ENCODE measurements at places on chromosomes 7 and 10.

- no peak for DNase-seq
These were observed 11.3 kb downstream of the FAM221A start for GRCh38 chr7:23691320-23691719.

DNA sequence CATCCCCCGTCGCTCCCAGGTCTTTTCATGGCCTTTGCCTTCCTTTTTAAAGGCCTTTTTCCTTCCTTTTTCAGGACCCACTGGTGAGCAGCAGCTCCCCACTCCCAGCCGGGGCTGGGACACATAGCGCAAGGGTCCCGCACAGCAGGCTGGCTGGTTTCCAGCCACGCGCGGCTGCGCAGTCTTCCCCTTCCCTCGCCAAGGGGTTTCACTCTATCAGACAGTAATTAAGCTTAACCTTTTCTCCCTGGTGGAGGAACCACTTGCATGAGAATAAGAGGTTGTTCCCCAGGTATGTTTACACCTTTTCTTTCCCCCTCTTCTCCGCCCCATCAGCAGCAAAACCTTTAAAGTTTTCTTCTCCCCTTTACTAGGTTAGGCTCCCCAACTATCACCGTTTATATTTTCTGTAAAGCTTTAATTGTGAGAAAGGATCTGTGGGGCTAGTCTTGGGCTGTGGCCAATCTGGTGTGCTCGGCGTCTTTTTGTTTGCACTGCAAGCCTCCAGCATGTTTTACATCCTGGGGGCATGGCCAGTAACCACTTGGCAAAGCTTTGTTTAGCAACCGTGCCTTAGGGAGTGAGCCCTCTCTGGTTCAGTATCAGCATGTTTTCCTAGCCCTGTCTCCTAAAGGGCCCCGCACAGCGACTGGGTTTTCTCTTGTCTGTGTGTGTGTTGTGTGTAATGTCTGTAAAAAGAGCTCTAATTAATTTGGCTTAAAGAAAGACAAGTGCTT is 219.6 kb downstream of the PHF14 start:
- DNase-seq = no peak

GRCh38 chr10:5560142-5560816 is 35.5 kb downstream of the CALML3 start:
- DNase-seq = no peak

- DNase-seq = no peak
These were observed 24.6 kb downstream of the ABRAXAS2 start for GRCh38 chr10:124826262-124826661.

GRCh38 chr7:95054386-95054785 is 147.0 kb downstream of the PPP1R9A start:
- DNase-seq = no peak

- no peak for DNase-seq
These were observed 82.7 kb downstream of the SMURF1 start for GRCh38 chr7:99061001-99061776.

GRCh38 chr7:131737746-131738465 is 181.5 kb upstream of the PODXL start:
- no peak for DNase-seq

- no peak for DNase-seq
These were observed 18.5 kb upstream of the FAM133B start for GRCh38 chr7:92608380-92609322.

DNA sequence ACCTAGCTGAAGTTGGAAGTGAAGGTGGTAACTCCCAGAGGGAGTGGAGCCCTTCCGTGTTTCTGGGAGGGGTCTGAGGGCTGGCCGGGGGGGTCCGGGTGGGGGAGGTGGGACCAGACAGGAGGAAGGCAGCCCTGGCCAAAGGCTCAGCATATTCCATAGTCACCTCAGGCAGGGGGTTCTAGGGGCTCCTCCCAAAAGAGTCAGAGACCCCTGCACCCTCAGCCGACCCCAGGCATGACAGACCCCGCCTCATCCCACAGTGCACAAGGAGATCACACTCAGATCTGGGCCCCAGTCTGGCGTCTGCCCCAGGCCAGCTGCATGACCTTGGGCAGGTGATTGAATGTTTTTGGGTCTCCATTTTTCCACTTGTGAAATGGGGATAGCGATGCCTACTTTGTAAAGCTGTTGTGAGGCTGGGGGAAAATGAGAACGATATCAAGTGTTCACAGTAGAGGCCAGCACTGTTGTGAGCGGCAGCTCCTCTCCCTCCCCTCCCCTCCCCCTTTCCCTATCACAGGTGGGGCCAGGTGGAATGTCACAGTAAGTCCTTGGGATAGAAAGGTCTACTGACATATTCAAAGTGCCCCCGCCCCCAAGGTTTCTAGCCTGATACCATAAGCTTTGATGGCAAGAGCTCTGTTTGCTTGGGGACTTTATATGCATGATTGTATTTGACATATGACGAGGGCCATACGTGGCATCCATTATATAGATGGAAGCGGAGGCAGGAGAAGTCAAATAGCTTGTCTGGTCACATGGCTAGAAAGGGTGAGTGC is 33.3 kb downstream of the DNAJB12 start:
- DNase-seq = no peak

- DNase-seq = no peak
These were observed 161.0 kb upstream of the POT1 start for GRCh38 chr7:125090596-125090995.

GRCh38 chr7:18225067-18225466 is 197.4 kb upstream of the PRPS1L1 start:
- no peak for DNase-seq

- no peak for DNase-seq
These were observed 4.4 kb upstream of the CCL26 start for GRCh38 chr7:75776295-75776971.

GRCh38 chr10:102299873-102300272 is 54.5 kb downstream of the GBF1 start:
- DNase-seq = no peak

GRCh38 chr7:74226633-74227032 is 16.8 kb downstream of the LAT2 start:
- no peak for DNase-seq

GRCh38 chr10:29555746-29556481 is 78.9 kb downstream of the SVIL start:
- DNase-seq = no peak

- no peak for DNase-seq
These were observed 213.4 kb downstream of the USP6NL start for GRCh38 chr10:11397980-11398580.

DNA sequence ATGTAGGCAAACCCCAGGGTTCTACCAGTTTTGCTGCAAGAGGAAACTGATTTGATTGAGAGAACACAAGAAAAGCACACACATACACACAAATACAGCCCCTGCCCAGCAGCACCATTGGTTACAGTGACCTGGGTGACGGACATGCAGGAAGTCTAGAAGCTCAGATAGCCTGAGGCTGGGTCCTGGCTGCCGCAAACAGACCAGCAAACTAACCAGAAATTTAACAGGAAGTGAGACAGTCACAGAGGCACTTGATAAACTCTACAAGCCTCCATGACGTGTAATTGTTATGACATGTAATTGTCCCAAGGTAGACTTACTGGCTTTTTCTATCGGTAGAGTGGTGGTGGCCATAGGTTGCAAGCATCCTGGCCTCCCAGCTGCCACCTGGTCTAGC is 58.9 kb downstream of the PRKAR2B start:
- DNase-seq = no peak

- DNase-seq = no peak
These were observed 401.2 kb downstream of the THSD7A start for GRCh38 chr7:11430841-11431240.

- DNase-seq = no peak
These were observed 126.9 kb downstream of the TCF7L2 start for GRCh38 chr10:113076949-113077348.

DNA sequence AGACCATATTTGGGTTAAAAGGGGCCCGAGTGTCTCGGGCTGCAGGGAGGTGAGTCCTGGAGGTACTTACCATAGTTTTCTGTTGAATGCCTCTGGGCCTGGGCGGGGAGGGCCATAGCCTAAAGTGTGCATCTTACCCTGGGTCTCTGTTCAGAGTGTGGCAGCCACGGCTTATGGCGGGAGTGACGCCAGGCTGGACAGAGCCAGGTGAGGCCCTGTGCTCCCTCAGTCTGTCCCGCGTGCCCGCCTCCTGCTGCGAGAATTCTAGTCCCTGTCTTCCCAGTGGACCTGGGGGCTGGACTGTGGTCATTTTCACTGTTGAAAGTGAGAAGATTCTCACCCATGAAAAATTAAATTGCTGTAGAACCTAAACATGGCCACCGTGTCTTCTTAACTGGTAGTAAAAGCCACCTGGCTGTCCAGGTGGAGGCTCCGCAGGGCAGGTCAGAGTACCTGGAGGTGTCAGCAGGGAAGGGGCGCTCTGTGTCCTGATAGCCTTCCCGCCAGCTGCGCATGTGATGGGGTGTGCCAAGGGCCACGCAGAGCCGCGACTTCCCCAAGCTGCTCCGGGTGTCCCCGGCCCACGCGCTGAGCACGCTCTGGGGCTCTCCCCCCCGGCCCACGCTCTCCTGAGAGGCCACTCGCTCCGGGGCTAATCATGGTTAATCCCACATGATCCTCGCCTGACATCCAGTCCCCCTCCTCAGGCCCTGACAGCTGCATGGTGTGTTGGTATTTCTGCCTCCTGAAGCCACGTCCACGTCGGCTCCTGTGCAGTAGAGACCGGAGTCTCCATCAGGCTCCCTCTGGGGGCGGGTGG is 20.3 kb downstream of the INPP5A start:
- DNase-seq = no peak

GRCh38 chr10:23362879-23363792 is 18.5 kb upstream of the C10orf67 start:
- no peak for DNase-seq

DNA sequence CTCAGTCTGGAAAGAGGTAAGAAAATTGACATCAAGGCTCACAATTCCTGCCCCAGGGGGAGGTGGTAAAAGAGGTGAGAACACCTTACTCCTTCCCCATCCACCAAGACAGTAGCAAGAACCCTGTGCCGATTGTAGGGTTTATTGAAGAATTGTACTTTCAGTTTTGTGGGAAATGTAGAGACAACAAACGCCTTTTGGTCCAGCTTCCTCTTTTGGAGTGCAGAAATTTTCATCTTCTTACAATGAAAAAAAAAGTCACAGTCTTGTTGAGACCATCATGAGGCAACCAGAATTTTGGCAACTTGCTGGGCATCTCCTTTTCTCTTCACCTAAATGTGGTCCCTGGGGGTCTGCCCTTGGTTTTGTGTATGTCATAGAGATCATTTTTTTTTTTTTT is 217.7 kb downstream of the TMEM178B start:
- DNase-seq = no peak

DNA sequence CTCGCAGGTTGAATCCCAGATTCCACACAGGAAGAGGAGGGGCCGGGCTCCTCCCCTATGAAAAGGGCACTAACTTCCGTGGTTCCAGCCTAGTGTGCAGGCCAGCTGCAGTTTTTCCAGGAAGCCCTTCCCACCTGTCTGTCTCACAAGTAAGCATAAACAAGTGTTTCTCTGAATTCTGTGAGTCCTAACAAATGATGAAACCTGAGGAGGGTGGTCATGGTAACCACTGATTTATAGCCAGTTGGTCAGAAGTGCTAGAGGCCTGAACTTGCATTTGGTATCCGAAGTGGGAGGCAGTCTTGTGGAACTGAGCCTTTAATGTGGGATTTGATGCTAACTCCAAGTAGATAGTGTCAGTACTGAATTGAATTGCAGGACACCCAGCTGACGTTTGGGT is 54.7 kb upstream of the STEAP4 start:
- DNase-seq = no peak

DNA sequence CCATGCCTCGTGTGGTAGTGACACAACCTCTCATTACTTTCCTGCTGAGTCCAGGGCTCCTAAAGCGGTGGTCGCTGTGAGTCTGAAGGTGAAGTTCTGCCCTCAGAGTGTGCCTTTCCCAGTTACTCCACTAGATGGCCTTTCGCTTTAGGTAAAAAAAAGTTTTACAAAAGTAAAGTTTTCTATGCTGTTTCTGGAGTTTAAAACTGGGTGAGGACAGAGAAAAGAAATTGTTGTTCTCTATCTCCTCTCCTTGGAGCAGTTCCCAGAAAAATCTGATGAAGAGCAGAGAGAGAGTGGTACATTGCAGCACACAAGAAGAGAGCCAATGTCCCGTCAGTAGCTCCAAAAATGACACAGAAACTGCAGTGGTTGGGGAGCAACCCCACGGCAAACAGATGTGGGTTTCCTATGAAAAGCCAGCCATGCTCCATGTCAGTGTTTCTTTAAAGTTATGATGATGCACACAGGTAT is 257.1 kb downstream of the GLI3 start:
- DNase-seq = no peak

DNA sequence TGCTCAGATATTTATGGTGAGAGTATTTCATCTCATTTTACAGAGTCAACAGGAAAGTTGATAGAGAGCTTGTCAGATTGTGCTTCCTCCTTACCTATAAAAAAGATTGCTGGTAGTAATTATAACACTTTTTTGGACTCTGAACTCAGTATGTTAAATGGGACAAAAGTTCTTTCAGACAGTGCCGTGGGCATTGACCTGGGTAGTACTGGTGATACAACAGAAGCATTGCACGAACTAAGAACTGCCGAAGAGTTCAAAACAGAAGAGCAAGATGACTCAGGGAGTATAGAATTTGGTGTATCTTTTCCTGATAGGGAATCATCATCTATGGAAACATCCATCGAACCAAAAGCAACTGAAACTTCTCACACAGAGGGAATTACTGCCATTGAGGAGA is 58.6 kb downstream of the LOXL4 start:
- no peak for DNase-seq

DNA sequence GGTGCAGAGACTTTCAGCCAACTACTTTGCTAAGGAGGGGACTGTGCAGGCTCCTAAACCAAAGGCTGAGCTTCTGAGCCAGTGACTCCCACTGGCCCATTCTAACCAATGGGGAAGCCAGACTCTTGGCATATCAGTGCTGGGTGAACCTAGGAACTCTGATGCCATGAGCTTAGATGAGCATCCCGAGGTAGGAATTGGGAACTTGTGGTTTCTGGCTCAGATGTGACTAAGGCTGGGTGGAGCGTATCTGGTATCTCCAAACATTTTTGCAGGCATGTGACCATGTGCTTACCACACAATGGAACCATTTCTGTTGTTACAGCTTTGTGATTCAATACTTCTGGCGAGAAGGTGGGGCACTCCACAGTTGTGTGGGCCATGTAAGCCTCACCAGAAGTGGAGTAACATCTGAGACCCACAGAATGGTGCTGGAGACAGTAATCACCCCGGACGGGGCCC is 2.5 kb upstream of the AVPI1 start:
- DNase-seq = no peak

GRCh38 chr10:11601670-11602069 is 9.8 kb downstream of the USP6NL start:
- no peak for DNase-seq

DNA sequence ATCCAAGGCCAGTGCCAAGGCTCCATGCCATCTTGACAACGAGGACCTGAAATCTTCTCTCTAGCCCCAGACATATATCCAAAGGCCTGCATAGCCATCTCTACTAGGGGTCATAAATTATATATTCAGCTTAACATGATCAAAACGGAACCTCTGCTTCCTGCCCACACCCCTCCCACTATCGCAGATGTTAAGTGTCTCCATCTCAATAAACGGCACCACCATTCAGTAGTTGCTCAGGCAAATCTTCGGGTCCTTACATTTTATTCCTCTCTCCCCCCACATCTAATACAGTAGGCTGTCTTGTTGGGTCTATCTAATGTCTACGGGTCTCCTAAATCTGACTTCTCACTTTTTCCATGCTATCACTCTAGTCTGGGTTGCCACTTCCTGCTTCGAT is 201.1 kb upstream of the PLXNA4 start:
- DNase-seq = no peak

All from esophagus squamous epithelium (tissue), 5 donors.